Cortex of kidney (tissue), 1 donor: ENCODE measurements at places on chromosomes 7 and 10.

DNA sequence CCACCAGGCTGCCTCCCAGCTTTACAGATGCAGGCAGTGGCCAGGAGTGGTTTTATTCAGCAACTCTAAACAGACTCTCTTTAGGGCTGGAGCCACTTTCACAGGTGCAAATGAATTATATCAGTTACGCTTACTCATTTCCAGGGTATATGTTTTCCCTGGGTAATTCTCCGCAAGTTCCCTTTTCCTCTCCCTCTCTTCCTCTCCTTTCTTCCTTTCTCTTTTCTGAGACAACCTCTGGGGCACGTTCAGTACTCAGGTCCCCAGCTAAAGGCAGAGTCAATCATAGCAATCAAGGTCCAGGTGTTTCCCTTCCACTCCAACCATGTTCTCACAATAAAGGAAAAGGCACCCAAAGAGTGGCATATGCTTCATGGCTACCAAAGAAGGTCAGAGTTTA is 41.3 kb downstream of the PDLIM1 start:
- no peak for DNase-seq

DNA sequence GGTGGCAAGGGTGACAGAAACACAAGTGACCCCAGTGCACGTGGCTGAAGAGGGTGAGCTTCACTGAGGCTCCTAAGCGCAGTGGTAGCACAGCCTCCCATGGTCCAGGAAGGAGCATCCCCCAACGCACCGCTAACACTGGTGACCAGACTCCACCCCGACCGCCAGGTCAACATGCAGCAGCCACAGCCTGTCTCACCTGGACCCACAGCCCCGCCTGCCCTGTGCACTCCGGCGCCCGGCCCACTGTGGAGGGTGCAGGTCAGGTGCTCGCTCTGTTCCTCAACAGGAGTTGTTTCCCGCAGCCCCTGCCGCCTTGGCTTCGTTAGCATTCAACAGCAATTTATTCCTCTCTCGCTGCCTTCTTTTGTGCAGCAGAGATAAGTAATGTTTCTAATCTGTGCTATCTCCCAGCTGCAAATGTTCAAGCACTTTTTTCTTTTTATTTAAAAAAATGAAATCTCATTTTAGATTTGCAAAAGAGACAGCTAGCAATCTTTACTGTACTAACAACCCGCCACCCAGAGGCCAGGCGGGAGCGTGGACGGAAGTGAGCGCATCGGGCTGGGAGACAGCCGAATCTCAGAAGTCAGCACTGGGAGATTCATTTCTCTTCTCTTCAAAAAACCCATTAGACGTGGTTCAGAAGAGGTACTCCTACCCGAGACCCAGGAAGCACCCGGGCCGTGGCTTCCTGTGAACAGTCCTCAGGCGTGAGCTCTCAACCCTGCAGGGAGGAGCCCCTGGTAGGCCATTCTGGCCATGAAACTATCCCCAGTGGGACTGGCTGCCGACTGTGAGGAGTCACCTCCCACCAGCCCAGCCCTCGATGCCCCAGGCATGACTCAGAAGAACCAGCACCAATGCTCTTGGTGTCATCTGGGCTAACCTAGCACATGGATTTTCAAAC is 133.4 kb downstream of the MAD1L1 start:
- DNase-seq, result no peak

DNA sequence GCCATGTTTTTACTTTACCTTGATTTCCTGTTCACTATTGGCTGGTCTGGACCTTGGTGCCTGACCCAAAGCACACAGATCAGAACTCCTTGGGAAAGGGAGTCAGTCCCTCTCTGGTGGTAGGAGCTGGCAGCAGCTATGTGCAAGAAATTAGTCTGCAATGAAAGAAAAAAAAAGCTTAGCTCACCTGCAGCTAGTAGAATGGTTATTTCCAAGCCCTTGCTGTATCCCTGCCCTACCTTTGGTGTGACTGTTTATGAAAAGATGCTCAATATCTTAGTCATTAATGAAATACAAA is 68.1 kb upstream of the PAPSS2 start:
- DNase-seq, result no peak

GRCh38 chr7:131106681-131107336 is 220.9 kb upstream of the MKLN1 start:
- DNase-seq, result peak; percentile 23

DNA sequence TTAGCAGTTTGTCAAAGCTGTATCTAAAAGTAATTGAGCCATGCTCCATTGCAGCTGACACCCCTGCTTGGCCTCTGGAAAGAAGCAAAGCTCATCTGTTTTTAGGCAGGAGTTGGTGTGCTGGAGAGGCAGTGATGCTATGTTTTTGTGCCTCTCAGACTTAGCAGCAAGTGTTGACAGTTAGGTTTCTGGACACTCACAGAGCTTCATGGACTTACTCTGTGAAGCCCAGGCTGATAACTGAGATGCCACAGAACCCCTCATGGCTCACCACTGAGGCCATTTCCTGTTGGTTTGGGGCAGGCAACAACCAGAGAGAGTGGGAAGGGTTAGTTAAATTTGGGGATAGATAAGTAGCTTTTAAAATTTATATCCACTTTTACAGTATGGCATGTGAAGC is 59.8 kb downstream of the BTAF1 start:
- DNase-seq, result no peak

DNA sequence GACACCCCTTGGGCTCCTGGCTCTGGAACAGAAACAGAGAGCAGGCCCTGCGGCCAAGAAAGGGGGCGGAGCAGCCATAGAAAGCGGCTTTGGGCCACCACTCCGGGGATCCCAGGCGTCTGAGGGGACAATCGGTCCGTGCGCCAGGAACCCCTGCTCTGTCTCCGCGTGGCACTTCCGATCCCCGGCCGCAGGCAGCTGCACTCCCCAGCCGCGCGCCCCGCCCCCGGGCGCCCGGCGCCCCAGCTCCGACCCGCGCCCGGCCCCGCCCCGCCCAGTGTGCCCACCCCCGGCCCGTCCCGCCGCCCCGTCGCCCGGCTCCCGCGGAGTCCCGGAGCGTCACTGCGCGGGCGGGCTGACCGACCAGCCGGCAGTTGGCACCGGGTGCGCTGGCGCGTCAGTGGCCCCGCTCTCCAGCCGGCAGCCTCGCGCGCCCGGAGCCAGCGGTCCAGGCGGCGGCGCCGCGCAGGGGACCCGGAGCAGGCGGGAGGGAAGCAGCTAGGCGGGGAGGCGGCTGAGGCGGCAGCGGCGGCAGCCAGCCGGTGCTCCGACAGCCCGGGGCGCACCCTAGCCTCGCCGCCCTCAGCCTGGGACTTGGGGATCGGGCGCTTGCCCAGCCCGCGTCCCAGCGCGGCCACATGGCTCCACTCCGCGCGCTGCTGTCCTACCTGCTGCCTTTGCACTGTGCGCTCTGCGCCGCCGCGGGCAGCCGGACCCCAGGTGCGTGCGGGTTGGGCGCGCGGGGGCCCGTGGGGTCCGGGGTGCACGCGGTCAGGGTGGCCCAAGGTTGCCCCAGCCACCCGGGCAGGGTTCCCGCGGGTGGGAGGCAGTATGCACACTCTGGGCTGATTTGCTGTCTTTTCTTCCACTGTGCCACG is at the start of gene ADAMTS14:
ADAMTS14 (plus strand) TSS at position 342 of the 878 bp plus-strand sequence; CDS start at position 639, 297 bp downstream.
- DNase-seq, result no peak

GRCh38 chr7:155188821-155189581 is 108.7 kb upstream of the INSIG1 start:
- no peak for DNase-seq

DNA sequence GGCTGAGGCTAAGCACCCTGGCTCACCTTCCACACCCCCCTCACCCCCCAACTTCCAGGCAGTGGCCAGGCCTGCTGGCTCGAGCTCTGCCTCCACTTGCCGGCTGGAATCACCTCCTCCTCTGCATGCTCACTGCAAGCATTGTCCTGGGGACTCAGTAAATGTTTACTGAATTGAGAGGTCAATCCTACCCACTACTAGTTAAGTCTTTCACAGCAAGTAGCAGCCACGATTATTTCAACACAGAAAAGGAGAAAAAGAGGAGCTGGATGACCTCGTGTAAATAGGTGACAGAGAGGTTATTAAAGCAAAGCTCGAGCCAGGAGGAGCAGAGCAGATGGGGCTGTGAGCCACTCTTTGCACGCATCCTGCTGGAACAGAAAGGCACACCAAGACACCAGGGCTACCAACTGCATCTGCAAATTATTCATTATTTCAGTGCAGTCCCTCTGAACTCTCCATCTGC is 32.1 kb downstream of the HIPK2 start:
- no peak for DNase-seq

GRCh38 chr7:132177708-132178401 is 398.4 kb downstream of the PLXNA4 start:
- DNase-seq, result no peak

- no peak for DNase-seq
Observed at GRCh38 chr7:4203626-4204512, 478.2 kb upstream of the FOXK1 start.

DNA sequence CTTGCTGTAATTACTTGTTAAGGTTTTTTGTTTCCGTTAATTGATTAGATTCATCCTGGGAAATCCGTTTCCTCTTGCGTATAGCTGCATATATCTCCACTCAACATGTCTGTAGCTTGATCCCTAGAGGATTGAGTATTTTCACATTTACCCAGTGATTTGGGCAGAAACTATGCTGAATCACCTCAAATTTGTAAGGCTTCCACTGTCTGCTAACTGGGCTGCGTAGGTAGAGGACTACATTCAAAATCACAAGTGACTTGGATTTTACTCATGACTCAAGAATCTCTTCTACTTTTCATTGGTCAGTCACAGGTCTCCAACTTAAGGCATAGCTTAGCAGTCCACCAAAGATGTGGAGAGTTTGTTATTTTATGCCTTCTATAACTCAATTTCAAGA is 141.8 kb downstream of the POLR1F start:
- no peak for DNase-seq

GRCh38 chr7:125032943-125033342 is 103.3 kb upstream of the POT1 start:
- DNase-seq, result no peak

- DNase-seq, result no peak
Observed at GRCh38 chr7:122768827-122769226, 66.1 kb upstream of the RNF148 start.

DNA sequence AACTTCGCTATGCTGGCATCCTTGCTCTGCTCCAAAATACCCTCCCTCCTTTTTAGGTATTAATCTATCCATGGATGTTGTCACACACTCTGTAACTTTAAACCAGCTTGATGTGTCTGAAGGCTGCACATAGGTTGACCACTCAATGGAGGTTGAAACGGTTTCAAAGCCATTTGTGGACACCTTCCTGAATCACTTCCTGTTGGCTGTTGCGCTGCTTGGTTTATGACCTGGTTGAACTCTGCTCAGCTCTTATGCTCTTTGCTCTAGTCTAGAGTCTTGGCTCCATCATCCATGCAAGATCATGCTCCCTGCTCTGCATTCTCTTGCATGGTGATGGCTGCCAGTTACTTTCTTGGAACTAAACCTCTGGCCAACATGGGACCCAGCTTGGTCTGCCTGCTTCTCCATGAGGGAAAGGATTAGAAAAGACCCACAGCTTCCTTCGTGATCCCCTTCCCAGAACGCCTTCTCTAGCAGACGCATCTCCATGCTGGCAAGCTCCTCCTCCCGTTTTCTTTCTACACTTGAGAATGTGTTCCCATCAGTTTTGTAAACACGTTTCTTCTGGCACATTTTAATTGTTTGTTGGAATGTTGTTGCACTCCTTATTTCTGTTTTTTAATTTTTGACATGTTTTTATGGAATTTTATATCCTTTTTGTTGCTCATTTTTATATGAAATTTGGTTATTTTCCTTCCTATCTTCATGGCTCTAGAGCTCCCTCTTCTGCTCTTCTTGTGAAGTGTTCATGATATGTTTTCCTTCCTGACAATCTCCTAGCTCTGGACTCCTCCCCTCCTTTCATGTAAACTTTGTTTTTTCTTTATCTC is 149.8 kb downstream of the XPNPEP1 start:
- DNase-seq, result no peak

GRCh38 chr7:25319707-25320106 is 91.4 kb upstream of the NPVF start:
- DNase-seq, result no peak

DNA sequence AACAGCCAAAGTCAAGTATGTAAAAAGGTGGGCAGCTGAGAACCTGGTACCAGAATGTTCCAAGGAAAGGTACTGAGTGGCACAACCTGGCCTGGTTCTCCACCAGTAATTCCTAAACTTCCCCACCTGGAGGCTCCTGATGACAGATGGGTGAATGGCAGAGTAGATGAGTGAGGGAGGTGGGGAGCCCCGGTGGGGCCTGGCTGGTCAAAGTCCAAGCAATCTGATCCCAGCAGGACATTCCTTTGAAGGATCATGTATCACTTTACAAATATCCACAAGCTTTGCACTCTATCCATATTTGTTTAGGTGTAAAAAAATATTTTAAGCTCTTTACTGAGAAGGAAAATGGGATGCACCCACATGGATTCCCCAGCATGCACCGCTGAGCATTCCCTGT is 250.2 kb downstream of the DPP6 start:
- DNase-seq, result no peak

DNA sequence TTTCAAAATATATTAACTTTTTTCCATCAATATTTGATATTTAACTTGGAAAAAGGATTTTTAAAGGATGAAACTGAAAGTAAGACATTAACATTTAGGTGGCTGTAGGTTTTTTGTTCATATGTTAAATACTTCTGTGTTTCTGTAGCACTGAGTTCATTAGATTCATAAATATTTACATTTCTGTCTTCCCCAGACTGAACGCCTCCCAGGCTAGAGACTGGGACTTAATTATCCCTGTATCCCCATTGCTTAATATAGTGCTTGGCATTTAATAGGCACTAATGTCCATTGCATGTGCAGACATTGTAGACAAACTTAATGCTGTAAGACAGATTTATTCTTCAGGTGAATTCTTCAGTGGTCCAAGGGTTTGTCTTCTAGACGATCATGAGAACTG is 7.4 kb downstream of the PTPN12 start:
- no peak for DNase-seq

GRCh38 chr10:13904064-13904463 is 317.3 kb downstream of the PRPF18 start:
- no peak for DNase-seq

DNA sequence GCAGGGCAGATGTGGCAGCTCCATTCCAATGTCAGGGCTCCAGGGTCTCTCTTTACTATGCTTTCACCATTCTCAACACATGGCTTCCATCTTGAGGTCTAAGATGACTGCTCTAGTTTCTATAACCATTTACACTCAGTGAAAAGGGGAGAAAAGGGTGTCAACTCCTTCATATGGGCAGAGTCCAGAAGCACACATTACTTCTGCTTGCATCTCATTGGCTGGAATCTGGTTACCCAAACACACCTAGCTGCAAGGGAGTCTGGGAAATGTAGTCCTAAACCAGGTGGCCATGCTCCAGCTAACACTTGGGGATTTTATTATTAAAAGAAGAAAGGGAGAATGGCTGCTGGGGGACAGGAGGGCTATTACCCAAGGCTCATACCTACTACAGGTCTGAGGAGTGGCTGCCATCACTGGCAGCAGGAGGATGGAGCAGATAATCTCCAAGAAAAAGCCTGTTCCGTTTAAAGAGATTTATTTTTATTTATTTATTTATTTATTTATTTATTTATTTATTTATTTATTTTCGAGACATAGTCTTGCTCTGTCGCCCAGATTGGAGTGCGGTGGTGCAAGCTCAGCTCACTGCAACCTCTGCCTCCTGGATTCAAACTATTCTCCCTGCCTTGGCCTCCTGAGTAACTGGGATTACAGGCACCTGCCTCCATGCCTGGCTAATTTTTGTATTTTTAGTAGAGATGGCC is 29.1 kb upstream of the LBX1 start:
- no peak for DNase-seq

GRCh38 chr7:36736090-36736898 is 12.0 kb upstream of the AOAH start:
- no peak for DNase-seq
